ENCODE measurements at places on chromosomes 6 and 20. TPM values are rescaled to one million over a fixed set of nuclear protein-coding genes. Genes with fewer than 3 reads are reported as not detected.
A peak's percentile ranks its signal among the peaks of the same experiment; 100 is the strongest.

DNA sequence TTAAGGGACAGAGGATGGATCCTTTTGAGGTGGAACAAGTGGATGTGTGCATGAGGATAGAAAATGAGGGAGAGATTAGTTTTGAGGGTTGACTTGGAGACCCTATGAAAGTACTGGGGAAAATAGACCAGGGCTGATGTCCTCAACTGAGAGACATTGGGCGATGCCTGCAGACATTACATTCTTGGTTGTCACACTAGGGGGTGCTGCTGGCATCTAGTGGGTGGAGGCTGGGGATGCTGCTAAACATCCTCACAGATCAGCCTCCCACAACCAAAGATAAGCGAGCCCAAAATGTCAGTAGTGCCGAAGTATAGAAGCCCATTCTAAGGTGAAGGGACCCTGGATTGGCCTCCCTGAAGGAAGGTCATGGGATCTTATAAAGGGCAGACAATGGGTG, 63.3 kb downstream of the MOCS1 start:
- no peak for DNase-seq
- no peaks in the 10 kb centered on the region for H3K36me3 ChIP-seq
- H3K4me1 ChIP-seq = no peaks in the 10 kb centered on the region
- no peak overlapping the region for H3K4me3 ChIP-seq
- H3K27ac ChIP-seq = no peak overlapping the region

Gene IMPG1
- 0.14 TPM for total RNA-seq

Gene BMP5
- total RNA-seq = not detected

Gene FNDC1
- not detected for total RNA-seq

Gene PRSS35
- total RNA-seq = 0.26 TPM

- H3K36me3 ChIP-seq = no peaks in the 10 kb centered on the region
- H3K27me3 ChIP-seq = no peaks in the 10 kb centered on the region
- no peaks in the 10 kb centered on the region for H3K4me1 ChIP-seq
- H3K4me3 ChIP-seq = no peak overlapping the region
Measured at GRCh38 chr20:33859157-33859695, 48.1 kb downstream of the CHMP4B start.

GRCh38 chr6:46549155-46549554, 57.9 kb upstream of the RCAN2 start:
- no peak overlapping the region for H3K27ac ChIP-seq
- H3K4me1 ChIP-seq = no peaks in the 10 kb centered on the region
- no peak overlapping the region for H3K4me3 ChIP-seq

Gene COX4I2
- 5.1 TPM for total RNA-seq

- peak overlapping the region; percentile 23 for H3K27ac ChIP-seq
- no peaks in the 10 kb centered on the region for H3K27me3 ChIP-seq
- DNase-seq = peak; percentile 54
- H3K4me3 ChIP-seq = no peak overlapping the region
- no peaks in the 10 kb centered on the region for H3K36me3 ChIP-seq
Measured at GRCh38 chr20:34579191-34579978, 20.9 kb downstream of the MAP1LC3A start.

- H3K4me1 ChIP-seq = peaks cover 7% of the 10 kb centered on the region
- H3K4me3 ChIP-seq = no peak overlapping the region
- no peaks in the 10 kb centered on the region for H3K27me3 ChIP-seq
- DNase-seq = no peak
- H3K27ac ChIP-seq = no peak overlapping the region
- H3K36me3 ChIP-seq = no peaks in the 10 kb centered on the region
Measured at GRCh38 chr6:63676412-63677114, 41.0 kb downstream of the PHF3 start.

Gene LGSN
- total RNA-seq = not detected

- DNase-seq = no peak
- peaks cover 3% of the 10 kb centered on the region for H3K4me1 ChIP-seq
- no peaks in the 10 kb centered on the region for H3K36me3 ChIP-seq
- H3K4me3 ChIP-seq = no peak overlapping the region
- no peak overlapping the region for H3K27ac ChIP-seq
Measured at GRCh38 chr6:126002755-126003679, 16.7 kb downstream of the TRMT11 start.

- H3K27me3 ChIP-seq = no peaks in the 10 kb centered on the region
- H3K4me3 ChIP-seq = no peak overlapping the region
- H3K27ac ChIP-seq = no peak overlapping the region
- H3K36me3 ChIP-seq = no peaks in the 10 kb centered on the region
- DNase-seq = no peak
Measured at GRCh38 chr6:125718109-125718508, 31.3 kb upstream of the HEY2 start.

GRCh38 chr6:31888276-31889258, 8.9 kb downstream of the EHMT2 start:
- H3K27ac ChIP-seq = no peak overlapping the region
- H3K27me3 ChIP-seq = no peaks in the 10 kb centered on the region
- no peak for DNase-seq

DNA sequence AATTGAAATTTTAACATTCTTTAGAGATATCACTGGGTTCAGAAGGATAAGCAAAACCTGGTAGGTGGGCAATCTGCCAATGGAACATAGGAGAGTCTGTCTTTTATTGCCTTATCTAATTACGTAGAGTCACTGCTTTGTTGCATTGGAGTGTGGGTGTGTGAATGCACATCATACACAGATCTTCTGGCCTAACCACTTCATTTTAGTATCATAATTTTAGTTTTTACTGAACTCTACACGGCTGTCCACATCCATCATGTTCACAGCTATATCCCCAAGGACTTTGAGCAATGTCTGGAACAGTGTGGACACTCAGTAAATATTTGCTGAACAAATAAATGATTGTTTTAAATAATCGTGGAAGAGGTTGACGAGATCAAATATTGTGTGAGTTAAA, 104.6 kb upstream of the AKIRIN2 start:
- no peaks in the 10 kb centered on the region for H3K36me3 ChIP-seq
- H3K4me3 ChIP-seq = no peak overlapping the region
- H3K27ac ChIP-seq = no peak overlapping the region
- H3K27me3 ChIP-seq = no peaks in the 10 kb centered on the region
- no peak for DNase-seq

- H3K4me1 ChIP-seq = no peaks in the 10 kb centered on the region
- H3K27me3 ChIP-seq = no peaks in the 10 kb centered on the region
- no peak overlapping the region for H3K27ac ChIP-seq
- no peak overlapping the region for H3K4me3 ChIP-seq
- H3K36me3 ChIP-seq = no peaks in the 10 kb centered on the region
Measured at GRCh38 chr20:46050444-46050843, 21.4 kb downstream of the SLC12A5 start.

Gene PTCRA
- 2.0 TPM for total RNA-seq

DNA sequence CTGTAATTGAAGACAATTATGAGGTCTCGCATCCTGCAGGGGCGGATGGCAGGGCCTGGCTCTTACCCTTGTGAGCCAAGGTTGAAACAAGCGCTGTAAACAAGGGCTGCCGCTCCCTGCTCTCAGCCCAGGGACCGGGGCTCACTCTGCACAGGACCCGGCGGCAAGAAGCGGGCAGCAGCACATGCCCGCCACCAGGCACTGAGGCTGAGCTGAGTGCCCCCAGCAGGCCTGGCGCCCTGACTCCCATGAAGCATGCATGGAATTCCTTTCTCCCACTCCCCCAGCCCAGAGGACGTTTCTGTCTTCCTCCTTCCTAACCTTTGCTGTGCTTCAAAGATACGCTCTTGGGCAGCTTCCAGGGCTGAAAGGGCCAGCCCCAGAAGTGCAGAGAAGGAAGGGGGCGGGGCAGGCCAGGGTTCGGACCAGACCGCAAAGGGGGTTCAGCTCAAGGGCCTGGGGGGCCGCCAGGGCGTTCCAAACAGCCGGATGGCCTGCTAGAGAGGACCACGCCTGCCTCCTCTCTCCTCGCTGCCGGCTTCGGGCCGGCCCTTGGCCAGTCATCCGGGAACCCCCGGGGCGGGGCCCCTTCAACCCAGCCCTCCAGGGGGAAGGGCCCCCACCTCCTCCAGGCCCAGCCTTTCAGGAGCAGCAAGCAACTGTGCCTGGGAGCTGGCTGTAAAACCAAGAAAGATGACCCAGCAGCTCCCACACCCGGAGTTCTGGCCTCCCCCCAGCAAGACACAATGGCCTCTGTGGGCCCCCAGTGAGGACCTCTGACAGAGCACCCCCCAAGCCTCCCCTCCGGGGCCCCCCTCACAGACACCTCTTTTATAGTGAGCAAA, 109.9 kb downstream of the NOL4L start:
- H3K27me3 ChIP-seq = no peaks in the 10 kb centered on the region
- peaks cover 32% of the 10 kb centered on the region for H3K4me1 ChIP-seq
- peak overlapping the region; percentile 25 for H3K4me3 ChIP-seq
- H3K27ac ChIP-seq = peak overlapping the region; percentile 83
- no peaks in the 10 kb centered on the region for H3K36me3 ChIP-seq
